ENCODE measurements at places on chromosomes 16 and 17.

DNA sequence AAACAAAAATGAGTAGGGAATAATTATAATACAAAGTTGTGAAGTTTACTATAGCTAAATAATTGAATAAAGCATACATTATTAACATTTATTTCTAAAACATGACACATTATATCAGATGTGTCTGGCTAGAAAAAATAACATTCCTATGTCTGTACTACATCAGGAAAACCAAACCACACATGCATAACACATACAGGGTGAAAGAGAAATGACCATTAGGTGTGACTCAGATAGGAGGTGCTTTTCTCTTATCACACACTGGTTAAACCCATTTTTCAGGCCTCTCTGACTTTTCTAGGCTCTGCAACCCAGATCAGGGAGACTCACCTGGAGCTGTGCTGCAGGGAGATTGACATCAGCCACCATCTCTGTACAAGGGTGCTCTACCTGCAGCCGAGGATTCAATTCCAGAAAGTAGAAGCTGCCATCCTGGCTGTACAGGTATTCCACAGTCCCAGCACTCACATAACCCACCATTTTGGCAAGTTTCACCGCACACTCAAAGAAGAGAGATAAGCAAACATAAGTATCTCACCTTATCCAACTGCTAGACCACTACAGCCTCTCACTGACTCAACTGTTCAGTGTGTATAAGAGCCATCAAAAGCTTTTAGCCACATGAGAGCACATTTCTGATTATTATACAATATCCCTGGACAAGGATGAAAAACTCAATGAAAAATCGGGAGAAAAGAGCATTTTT is 116.6 kb upstream of the C17orf78 start:
- no peak for DNase-seq
- no peak overlapping the region for H3K27ac ChIP-seq
- no peaks in the 10 kb centered on the region for H3K27me3 ChIP-seq
- no peaks in the 10 kb centered on the region for H3K4me1 ChIP-seq
- no peak overlapping the region for H3K4me3 ChIP-seq

DNA sequence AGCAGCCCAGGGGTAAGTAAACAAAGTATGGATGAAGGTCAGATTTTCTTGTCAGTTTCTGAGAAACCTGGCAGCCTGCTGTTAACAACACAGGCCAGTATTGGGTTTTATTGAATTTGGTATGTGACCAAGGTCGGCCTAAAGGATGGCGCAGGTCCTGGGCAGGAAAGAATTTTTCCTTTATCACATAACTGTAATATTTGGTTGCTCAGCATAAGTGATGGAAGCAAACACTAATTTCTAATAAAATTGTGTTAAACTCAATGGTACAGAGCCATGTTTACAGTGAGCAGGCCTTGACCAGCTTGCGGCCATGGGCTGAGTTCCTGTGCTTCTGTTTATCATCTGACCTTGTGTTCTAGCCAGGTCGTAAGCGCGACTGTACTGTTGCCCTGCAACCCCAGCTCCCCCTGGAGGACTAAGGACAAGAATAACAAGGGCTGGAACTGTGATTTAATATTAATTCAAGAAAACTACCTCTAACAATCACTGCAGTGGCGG is 10.5 kb downstream of the POLDIP2 start:
- no peak overlapping the region for H3K27ac ChIP-seq
- H3K4me3 ChIP-seq: no peak overlapping the region
- peaks cover 4% of the 10 kb centered on the region for H3K4me1 ChIP-seq
- peaks cover 4% of the 10 kb centered on the region for H3K36me3 ChIP-seq

DNA sequence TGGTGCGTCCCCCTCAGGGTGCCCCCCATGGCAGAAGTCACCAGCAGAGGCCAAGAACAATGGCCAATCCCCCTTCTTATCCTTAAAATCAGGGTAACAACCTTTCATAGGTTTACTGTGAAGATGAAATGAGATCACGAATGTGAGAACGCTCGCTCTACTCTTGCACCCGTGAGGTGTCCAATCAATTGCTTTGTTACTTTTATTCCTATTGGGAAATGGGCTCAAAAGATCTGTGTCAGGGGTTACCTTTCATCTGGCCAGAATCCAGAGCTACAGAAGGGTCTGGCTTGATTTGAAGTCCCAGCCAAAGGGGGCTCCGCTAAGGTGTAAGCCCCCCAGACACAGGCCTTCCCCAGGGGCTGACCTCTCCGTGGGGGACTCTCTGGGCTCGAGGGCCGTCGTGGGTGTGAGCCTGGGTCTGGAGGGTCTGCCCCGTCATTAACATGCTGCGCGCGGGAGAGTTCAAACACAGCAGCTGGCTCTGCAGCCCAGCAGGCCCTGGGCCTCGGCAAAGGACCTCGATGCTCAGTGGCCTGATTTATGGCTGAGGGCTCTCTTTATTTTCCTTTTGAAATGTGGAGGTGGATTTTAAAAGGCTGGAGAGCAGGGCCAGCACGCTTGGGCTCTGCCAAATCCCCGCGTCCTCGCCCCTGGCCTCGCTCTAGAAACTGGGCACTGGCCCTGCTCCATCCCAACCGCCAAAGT is 10.4 kb downstream of the ABR start:
- H3K4me3 ChIP-seq: peak overlapping the region; percentile 37
- DNase-seq: no peak
- H3K27me3 ChIP-seq: no peaks in the 10 kb centered on the region
- H3K27ac ChIP-seq: no peak overlapping the region
- peaks cover 67% of the 10 kb centered on the region for H3K4me1 ChIP-seq

DNA sequence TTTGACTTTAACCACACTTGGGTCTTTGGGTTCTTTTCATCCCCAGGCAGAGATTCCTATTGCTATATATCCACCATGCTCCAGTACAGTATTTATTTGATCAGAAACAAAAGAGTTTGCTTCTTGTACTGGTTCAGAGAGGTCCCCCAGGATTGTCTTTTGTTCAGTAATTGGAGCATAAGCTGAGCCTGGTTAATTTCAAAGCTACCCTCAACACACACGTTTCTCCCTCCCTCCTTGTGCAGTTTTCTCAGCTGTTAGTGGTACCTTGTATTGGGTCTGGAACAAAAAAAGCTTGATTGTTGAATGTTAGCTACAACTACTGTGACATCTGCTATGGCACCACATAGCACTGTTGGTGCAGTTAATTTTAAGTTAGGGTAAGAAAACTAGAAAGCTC is 50.0 kb downstream of the NUP93 start:
- H3K27ac ChIP-seq: no peak overlapping the region
- H3K4me3 ChIP-seq: no peak overlapping the region
- peaks cover 3% of the 10 kb centered on the region for H3K36me3 ChIP-seq
- DNase-seq: no peak

- no peaks in the 10 kb centered on the region for H3K36me3 ChIP-seq
- no peaks in the 10 kb centered on the region for H3K4me1 ChIP-seq
- no peak for DNase-seq
- no peak overlapping the region for H3K27ac ChIP-seq
These were observed 3.4 kb upstream of the DPEP1 start for GRCh38 chr16:89610108-89610453.

DNA sequence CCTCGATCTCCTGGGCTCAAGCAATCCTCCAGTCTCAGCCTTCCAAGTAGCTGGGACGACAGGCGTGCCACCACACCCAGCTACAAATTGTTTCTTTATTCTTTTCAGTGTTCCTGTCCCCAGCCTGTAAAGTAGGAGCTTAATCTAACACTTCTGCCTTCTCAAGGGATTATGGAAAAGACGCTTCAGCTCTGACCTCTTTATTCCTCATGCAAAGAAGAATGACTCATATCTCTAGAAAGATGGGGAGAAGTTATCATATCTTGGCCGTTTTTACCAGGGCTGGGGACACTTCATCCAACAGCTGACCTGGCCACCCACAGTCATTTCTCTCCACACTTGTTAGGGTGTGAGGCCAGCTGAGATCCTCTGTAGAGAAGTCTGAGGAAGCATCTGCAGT is 172.6 kb downstream of the HAPSTR1 start:
- no peaks in the 10 kb centered on the region for H3K4me1 ChIP-seq
- no peak overlapping the region for H3K4me3 ChIP-seq
- H3K27me3 ChIP-seq: peaks cover 22% of the 10 kb centered on the region

DNA sequence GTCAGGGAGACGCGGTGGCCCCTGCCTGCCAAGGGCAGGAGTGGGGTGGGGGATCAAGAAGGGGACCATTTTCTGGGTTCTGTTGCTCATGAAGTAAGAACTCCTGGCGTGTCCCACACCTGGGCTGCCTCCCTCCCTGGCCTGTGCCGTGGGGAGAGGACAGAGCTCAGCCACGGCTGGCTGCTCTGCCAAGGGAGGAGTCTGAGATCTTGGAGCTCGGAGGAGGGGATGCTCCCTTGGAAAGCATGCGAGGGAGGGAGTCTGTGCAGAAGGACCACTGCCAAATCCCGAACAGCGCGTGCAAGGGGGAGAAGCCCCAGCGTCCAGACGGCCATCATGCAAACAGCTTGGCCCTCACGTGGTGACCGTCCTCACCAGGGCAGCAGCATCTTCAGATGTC is 64.2 kb upstream of the ZNF469 start:
- DNase-seq: no peak
- H3K4me1 ChIP-seq: no peaks in the 10 kb centered on the region
- H3K36me3 ChIP-seq: no peaks in the 10 kb centered on the region
- H3K4me3 ChIP-seq: no peak overlapping the region
- H3K27me3 ChIP-seq: peaks cover 15% of the 10 kb centered on the region

DNA sequence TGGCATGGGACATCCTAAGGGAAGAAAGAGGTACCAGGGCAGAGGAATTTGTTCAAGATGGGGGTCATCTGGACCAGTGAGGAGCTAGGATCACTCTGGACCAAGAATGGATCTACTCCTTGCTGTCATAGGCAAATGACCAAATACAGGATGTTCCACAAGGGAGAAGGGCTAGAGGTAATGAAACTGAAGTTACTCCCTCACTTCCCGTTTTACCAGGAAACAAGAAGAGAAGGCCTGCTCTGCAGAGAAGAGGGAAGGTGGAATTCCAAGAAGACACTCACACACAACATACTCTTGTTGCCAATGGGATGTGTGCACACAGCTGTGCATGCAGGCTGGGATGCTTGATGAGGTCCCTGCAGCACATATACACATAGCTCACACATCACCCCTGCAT is 38.6 kb downstream of the NEUROD2 start:
- DNase-seq: no peak
- H3K4me1 ChIP-seq: peaks cover 3% of the 10 kb centered on the region
- H3K4me3 ChIP-seq: no peak overlapping the region
- H3K27me3 ChIP-seq: peaks cover 8% of the 10 kb centered on the region
- no peak overlapping the region for H3K27ac ChIP-seq

- peaks cover 5% of the 10 kb centered on the region for H3K4me1 ChIP-seq
- no peaks in the 10 kb centered on the region for H3K36me3 ChIP-seq
- DNase-seq: no peak
- H3K27ac ChIP-seq: no peak overlapping the region
- peaks cover 48% of the 10 kb centered on the region for H3K27me3 ChIP-seq
- peak overlapping the region; percentile 42 for H3K4me3 ChIP-seq
These were observed 59.4 kb downstream of the SRCIN1 start for GRCh38 chr17:38546396-38546795.

GRCh38 chr17:39376434-39376833 is 25.0 kb downstream of the FBXL20 start:
- no peaks in the 10 kb centered on the region for H3K27me3 ChIP-seq
- H3K4me3 ChIP-seq: no peak overlapping the region
- H3K4me1 ChIP-seq: peaks cover 32% of the 10 kb centered on the region

- DNase-seq: no peak
- no peaks in the 10 kb centered on the region for H3K4me1 ChIP-seq
- H3K27ac ChIP-seq: no peak overlapping the region
- H3K36me3 ChIP-seq: no peaks in the 10 kb centered on the region
- no peaks in the 10 kb centered on the region for H3K27me3 ChIP-seq
These were observed 6.2 kb upstream of the ABCA8 start for GRCh38 chr17:68961214-68961882.

DNA sequence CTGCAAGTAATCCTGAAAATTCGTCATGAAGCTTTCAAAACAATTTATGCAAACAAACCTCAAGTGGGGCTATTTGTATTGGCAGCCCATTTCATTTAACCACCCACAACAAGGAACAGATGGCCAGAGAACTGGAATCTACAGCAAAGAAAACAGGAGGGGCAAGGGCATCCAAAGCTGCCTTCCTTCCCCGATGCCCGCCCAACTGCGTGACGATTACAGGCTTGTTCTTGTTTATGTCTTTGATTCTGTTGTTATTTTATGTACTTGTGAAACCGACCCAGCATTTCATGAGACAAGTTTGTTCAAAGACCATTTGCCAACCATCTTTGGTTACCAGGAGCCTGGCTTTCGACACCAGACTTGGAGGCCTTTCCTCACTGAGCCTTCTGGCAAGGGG is 59.1 kb upstream of the IRX6 start:
- DNase-seq: no peak
- no peaks in the 10 kb centered on the region for H3K4me1 ChIP-seq
- H3K27me3 ChIP-seq: peaks cover 7% of the 10 kb centered on the region
- H3K4me3 ChIP-seq: no peak overlapping the region
- H3K36me3 ChIP-seq: no peaks in the 10 kb centered on the region

- DNase-seq: no peak
- H3K4me1 ChIP-seq: peaks cover 9% of the 10 kb centered on the region
- peaks cover 12% of the 10 kb centered on the region for H3K36me3 ChIP-seq
These were observed 8.5 kb upstream of the ADCY7 start for GRCh38 chr16:50257876-50258275.

DNA sequence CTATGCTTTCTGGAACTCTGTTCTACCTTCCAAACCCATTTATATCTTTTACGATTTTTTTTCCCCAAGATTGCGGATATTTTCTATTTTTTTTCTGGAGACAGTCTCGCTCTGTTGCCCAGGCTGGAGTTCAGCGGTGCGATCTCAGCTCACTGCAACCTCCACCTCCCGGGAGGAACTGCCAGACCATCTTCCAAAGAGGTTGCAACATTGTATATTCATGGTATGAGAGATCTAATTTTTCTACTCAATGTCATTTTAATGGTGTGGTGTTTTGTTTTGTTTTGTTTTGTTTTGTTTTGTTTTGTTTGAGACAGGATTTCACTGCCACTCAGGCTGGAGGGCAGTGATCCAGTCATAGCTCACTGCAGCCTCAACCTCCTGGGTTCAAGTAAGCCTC is 8.5 kb upstream of the BMERB1 start:
- H3K4me1 ChIP-seq: peaks cover 3% of the 10 kb centered on the region
- peaks cover 27% of the 10 kb centered on the region for H3K27me3 ChIP-seq
- H3K36me3 ChIP-seq: no peaks in the 10 kb centered on the region
- DNase-seq: no peak
